ENCODE measurements at places on chromosomes 16 and 17.

- DNase-seq, result no peak
These were observed 49.5 kb upstream of the CMIP start for GRCh38 chr16:81394966-81395655.

GRCh38 chr16:24999088-24999670, 16.0 kb downstream of the ARHGAP17 start:
- DNase-seq, result no peak

DNA sequence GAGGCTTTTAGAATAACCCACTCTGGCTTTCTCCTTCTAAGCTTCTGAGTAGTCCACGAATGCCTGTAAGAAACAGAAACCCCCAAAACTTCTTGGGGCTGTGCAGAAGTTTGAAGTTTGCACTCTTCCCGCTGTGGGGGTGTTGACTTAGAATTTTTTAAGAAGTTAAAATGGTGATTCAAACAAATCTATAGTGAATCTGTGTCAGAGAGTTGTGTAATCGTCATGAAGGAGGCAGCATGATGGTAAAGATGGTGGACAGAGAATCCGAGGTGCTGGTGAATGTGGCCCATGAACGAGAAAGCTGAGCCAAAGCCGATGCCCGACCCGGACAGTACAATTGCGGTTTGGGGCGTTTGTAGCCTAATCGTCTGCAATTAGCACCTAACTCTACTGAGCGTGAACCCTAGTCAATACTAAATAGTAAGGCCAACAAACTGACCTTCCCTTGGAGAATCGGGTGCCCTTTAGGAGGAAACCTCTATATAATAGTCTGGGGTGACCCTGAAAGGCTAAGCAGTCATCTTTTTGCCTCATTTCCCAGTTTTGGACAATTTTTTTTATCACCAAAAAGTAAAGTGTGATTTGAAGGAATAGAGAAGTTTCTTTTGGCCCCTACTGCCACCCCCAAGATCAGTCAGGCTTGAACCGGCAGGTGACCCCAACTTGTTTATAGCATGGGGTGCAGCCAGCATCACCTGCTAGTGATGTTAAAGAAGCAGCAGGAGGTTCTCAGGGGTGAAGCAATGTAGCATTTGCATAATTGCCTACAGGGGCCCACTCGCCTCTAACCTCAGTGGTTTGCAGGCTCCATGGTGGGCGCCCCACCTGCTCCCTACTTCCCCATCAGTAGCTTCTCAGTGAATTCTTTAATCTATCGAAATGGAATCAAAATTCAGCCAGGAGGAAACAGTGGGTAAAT, 11.2 kb downstream of the IRF8 start:
- no peak for DNase-seq

DNA sequence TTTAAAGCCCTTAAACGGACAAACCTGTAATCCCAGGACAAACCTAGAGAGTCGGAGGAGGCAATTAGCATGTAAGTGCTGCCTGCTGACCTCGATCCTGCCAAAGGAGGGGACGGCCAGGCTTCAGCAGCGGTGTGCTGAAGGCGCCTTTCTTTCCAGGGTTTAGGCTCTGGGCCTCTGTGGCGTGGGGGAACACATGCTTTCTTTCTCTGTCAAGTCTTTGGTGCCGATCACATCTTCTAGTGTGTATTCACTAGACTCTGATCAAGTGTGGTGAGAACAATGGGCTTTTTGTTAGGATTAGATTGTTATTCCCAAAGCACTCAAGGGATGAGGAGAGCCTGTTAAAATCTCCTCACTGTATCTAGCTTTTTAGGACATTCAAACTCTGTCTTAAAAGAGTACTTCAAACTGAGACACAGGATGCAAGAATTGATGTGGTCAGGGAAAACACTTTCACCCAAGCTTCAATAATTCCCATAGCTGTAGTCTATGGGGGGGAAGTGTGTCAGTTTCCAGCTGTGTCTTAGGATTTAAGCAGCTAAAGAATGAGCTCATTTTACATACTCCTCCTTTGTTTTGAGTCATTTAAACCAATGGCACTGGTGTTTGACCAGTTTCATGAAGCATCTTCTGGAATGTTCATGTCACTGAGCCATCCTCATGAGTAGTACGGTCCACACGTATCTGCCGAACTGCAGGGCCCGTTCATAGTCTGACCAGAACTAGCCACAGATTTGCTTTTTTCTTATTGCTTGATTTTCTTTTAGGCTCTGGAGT, 51.2 kb downstream of the RPA1 start:
- DNase-seq, result no peak

DNA sequence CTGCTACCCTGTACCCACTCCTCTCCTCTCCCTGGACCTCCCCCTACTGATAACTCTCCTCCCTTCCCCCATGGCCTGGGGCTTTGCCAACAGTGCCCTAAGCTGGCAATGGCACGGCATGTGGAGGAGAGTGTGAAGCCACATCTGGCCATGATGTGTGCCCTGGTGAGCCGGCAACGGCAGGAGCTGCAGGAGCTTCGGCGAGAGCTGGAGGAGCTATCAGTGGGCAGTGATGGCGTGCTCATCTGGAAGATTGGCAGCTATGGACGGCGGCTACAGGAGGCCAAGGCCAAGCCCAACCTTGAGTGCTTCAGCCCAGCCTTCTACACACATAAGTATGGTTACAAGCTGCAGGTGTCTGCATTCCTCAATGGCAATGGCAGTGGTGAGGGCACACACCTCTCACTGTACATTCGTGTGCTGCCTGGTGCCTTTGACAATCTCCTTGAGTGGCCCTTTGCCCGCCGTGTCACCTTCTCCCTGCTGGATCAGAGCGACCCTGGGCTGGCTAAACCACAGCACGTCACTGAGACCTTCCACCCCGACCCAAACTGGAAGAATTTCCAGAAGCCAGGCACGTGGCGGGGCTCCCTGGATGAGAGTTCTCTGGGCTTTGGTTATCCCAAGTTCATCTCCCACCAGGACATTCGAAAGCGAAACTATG, 5.2 kb downstream of the TRAF4 start:
- no peak for DNase-seq

DNA sequence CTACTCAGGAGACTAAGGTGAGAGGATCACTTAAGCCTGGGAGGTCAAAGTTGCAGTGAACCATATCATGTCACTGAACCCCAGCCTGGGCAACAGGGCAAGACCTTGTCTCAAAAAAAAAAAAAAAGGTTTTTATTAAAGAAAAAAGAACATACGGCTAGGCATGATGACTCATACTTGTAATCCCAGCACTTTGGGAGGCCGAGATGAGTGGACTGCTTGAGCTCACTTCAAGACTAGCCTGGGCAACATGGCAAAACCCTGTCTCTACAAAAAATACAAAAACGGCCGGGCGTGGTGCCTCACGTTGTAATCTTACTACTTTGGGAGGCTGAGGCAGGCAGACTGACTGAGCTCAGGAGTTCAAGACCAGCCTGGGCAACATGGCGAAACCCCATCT, 38.4 kb downstream of the RANBP10 start:
- no peak for DNase-seq

- DNase-seq, result no peak
These were observed 227.9 kb downstream of the MAF start for GRCh38 chr16:79372503-79373184.

- no peak for DNase-seq
These were observed 9.0 kb upstream of the RHBDL3 start for GRCh38 chr17:32256701-32257019.

- no peak for DNase-seq
These were observed 177.2 kb downstream of the FOXL1 start for GRCh38 chr16:86755571-86756006.

- no peak for DNase-seq
These were observed 21.4 kb downstream of the ZC3H18 start for GRCh38 chr16:88591577-88592021.

- DNase-seq, result no peak
These were observed 5.5 kb downstream of the CBFB start for GRCh38 chr16:67034487-67034886.

Measured in stimulated activated CD4-positive, alpha-beta T cell treated with anti-CD3 and anti-CD28 coated beads, Interleukin-1b, Interleukin-23, amount 100 ng/mL, for 4 hours (primary cell).